A549 (cell line): ENCODE measurements at places on chromosomes 1 and 21.

DNA sequence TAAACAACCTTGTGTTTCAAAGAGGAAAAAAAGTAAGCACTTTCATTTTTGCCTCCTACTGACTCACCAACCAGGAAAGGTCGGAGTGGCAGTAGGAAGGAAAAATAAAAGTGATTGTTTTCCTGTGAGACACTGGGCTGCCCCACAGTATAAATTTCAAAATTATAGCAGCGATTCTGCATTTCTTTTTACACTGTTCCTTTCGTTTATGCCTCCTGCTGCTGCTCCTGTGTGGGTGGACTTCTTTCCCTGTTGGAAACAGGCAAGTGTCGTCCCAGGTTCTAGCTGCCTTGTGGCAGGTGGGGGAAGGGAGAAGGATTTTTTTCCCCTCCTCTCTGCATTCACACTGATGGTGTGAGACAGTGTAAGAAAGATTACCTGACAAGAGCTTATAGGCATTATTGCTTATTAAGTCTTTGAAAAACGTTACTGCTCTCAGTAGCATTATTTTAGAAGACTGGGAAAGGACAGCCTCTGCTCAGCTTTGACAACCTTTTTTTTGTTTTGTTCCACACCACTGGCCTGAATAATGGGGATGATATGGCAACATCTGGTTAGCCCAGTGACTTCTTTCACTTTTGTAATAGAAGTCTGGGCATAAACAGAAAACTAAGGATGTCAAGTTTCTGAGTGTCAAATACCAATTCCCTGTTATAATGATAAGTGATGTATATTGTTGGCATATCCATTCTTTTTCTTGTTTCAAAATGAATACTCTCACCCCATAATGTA is 77.9 kb downstream of the NEK7 start:
- DNase-seq, result no peak

DNA sequence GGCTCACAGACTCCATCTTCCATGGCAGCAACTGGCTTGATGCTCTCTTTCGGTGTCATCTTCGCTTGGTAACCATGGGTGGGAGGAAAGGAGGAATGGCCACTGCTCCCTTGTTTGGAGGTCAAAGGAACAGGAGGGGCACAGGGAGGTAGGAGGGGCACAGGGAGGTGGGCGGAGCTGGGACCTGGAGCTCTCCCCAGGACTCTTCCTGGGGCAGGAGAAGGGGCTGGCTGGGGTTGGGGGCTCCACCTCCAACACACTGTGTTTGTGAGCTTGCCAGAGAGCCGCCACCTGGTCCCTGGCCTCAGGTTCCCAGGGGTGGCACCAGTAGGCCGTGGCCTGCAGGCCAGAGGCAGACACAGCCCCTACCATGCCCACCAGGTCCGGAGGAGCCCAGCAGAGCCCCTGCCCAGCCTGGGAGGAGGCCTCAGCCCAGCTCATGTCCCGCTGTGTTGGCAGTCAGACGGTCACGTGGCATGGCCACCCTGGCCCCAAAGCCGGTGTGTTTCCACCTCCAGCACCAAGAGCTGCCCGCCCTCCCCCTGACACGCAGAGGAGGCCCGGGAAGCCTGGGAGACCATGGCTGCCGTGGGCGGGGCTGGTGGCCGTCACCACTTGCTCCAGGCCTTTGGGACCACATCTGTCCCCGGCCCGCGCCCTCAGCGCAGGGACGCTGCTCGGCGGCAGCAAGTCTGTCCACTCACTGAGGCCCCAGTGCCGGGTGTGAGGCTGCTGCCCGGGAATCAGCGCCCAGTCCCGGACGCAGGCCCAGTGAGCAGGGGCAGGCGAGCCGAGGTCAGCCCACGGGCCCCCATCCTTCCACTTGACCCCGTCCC is 73.9 kb downstream of the MORN1 start:
- no peak for DNase-seq

DNA sequence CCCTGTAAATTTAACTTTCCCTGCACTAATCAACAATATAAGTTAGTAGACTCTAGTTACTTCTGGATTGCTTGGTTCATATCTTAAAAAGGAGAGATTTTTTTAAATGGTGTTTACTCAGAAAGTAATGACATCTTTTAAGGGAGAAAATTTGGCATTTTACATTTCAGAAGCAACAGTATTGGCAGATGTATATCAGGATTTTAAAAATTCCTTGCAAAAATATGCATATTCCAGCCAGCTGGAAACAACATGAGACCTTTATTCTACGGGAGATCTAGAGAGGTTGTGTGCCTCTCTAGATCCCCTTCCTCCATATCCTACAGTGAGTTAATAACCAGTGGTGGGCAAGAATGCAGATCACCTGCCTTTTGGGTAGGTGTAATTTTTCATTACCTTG is 848.2 kb downstream of the USP25 start:
- DNase-seq, result no peak

GRCh38 chr1:37741662-37742061 is 23.3 kb downstream of the EPHA10 start:
- no peak for DNase-seq

DNA sequence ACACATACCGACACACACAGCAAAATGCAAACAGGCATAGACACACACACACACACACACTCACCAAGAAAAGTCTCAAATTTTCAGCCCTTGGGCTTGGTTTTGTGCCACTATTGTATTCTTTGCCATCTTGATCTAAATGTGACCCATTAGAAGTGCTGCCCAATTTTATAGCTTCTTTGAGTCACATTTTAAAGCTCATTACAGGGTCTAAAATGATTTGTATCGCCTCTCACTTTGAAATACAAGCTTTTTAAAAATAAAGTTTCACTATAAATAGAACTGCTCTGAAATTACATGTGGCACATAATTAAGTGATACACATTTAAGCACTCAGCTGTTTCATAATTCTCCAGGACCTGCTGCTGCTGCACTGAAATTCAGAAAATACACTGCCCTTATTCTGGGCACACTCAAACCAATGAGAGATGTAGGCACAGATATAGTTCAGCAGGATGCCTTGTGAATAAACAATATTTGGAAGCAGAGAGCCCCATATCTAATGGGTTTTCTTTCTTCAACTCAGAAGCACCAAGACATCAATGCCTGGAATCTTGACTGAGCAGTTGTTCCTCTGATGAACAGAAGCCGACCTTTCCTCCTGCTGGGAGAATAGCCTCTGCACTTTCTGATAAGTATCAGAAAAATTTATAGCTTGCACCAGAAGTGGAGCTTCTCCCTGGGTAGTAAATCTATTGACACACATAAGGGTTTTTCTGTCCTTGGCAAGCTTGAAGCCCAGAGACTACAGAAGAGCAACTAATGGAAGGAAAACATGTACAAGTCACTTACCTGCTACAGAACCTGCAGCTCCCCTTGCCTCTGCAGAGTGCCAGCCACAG is 37.0 kb upstream of the PLPPR4 start:
- no peak for DNase-seq

GRCh38 chr1:147622731-147623130 is 47.6 kb downstream of the ACP6 start:
- no peak for DNase-seq

- no peak for DNase-seq
These were observed 48.4 kb upstream of the CD34 start for GRCh38 chr1:207959141-207959825.

DNA sequence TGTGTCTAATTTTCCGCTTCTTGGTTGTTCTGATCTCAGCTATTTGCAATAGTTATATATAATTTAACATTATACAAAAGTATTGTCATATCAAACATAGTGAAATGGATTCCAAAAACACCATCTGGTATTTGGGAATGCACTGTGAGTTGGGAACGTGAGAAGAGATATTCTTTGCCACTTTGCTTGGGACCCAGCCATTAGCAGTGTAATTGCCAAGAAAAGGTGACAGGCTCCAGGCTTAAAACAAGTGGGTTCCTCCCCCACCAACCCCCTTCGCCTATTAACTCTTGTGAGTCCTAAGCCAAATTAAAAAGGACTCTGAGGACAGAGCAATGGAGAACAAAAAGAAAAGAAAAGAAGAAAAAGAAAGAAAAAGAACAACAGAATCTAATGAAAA is 186.7 kb upstream of the NFIA start:
- DNase-seq, result no peak

DNA sequence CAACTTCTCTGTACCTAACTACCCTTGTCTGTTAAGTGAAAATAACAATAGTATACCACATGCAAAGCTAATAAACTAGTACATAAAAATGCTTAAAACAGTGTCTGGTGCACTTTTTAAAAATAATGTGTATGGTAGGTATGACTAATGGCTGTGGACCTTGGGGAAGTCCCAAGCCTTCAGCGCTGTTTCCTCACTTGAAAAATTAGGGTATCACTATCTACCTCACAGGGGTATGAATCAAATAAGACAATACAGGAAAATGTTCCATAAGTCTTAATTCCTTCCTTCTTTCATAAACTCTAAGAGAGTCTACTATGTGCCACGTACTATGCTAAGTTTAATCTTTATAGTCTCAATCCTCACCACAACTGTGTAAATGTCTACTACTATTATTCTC is 32.0 kb downstream of the EGLN1 start:
- no peak for DNase-seq

DNA sequence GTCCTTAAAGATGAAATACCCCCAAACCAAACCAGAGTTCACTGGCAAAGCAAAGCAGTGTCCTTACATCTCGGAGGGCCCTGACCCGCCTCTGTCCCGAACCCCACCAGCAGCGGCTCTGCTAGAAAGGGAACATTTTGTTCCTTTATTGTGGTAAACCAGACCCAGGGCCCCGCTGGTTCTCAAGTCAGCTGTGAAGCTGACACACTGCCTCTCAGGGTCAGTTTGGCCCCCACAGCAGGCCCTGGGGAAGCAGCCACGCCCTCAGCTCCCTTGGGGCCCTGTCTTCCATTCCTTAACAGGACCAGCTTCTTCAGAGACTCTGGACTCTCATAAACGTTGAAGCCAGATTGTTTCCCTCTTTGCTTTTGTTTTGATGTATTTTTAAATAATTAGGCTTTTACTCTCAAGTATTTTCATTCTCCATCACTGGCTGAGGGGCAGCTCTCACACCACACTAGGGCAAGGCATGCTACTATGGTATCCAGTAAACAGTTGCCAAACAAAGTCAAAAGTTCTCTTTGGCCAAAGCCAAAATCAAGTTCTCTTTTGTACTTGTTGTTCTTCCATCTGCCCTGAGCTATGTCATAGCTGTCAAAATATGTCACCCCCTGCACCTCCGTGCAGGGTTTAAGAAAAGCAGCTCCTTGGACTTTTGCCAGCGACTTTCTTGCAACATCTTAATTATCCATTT is 61.1 kb upstream of the ANGPTL1 start:
- no peak for DNase-seq

GRCh38 chr1:176854758-176855745 is 309.5 kb downstream of the ASTN1 start:
- DNase-seq, result no peak

DNA sequence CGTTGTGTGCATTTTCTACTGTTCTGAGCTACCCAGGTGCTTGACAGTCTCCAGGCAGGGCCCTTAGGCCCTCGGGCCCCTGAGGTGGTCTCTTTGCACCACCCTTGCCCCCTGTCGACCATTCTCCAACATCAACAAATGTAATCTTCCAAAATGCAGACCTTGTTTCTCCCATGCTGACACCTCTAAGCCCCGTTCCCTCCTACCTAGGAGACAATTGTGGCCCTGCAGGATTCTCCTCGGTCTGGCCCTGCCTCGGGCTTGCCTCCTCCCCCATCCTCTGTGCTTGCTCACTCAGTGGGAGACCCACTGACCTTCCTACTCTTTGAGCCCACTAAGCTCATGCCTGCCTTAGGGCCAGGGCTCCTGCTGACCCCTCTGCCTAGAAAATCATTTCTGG is 104.2 kb upstream of the TARDBP start:
- no peak for DNase-seq

GRCh38 chr1:31791131-31791858 is 24.5 kb downstream of the SPOCD1 start:
- no peak for DNase-seq

GRCh38 chr1:173164686-173165085 is 42.4 kb downstream of the TNFSF4 start:
- no peak for DNase-seq

DNA sequence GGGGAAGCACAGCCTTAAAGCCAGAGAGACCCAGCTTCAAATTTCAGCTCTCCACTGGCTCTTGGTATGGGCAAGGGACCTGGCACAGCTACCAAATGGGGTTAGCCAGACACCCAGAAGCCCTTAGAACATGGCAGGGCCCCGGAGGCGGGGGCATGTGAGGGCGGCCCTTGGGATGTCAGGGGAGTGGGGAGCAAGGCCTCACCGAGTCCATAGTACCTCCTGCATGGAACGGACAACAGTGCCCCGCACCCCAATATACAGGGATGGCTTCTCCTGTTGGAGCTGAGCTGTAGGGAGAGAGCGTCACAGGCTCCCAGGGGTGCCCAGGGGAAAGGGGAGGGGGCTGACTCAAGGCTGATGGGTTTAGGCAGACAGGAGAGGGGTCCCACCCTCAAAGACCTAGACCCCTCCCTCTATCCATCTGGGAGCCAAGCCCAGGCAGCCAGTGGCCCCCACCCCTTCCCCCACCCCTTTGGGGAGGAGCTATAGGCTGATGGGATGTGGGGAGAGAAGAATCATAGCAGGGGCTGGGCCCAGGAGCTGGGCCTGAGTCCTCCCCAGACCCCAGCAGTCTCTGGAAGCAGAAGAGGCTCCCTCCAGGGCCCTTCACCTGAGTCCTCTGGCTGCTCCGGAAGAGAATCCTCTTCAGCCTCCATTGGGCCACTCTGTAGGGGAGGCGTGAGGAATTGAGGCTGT is 16.5 kb downstream of the SPOCD1 start:
- DNase-seq, result no peak

DNA sequence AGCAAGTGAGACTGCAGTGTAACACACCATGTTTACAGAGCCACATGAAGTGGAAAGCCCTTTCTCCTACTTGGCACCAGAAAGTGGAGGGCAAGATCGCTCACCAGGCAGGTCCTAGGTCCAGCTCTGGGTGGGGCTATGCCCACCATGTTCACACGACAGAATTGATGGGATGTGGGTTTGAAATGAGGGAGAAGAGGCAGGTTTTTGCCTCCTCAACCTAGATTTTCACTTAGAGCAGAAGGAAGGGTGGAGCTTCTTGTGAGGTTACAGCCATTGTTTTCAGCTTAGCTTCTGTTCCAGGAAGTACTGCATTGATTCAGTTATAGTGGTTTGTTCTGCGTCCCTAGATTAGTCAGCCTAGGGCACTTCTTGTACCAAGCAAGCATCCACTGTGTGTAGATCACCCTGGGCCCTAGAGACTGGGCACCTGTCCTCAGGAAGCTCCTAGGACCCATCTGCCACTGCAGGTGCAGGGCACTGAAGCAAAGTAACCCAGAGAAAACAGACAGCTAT is 2.3 kb downstream of the CD53 start:
- DNase-seq, result no peak

- no peak for DNase-seq
These were observed 228.1 kb downstream of the AKT3 start for GRCh38 chr1:243621973-243622372.
